NCI-H748 treated with DMSO at 0.1 percent for 48 hours (cell line): ENCODE measurements at places on chromosomes 7 and 10.

DNA sequence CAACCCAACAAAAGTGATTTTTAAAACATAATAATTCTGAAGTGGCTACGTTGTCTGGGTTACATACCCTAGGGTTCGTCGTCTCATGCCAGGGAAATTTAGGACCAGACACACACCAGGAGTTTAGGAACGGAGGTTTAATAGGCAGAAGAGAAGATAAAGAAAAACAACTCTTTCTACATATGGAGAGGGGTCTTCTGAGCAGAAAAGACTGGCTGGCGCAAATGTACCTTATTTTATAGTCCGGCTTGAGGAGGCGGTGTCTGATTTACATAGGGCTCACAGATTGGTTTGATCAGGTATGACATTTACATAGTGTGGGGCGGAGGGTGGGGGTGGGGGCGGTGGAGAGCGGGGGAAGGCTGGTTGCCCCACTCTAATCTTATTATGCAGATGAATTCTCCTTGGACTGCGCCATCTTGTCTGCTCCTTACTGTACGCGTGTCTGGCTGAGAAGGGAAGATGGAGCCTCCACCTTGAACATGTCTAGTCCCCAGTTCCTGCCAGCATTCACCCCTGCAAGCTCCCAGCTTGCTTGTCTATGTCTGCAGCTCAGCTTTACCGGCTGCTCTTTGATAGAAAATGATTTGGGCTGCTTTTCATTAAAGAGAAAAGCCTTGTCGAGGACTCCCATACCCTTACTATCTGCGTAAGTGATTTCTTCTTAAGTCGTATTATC lies 98.7 kb downstream of the RALA start:
- DNase-seq: no peak

- DNase-seq: no peak
Observed at GRCh38 chr7:30796105-30796869, 25.1 kb downstream of the MINDY4 start.

- no peak for DNase-seq
Observed at GRCh38 chr7:125033506-125033905, 103.9 kb upstream of the POT1 start.

- no peak for DNase-seq
Observed at GRCh38 chr10:132184816-132185593, 1.7 kb upstream of the DPYSL4 start.

- no peak for DNase-seq
Observed at GRCh38 chr10:51733057-51733456, 33.7 kb upstream of the CSTF2T start.

- DNase-seq: no peak
Observed at GRCh38 chr10:101176577-101176976, 45.5 kb downstream of the TLX1 start.

GRCh38 chr10:119786117-119786769 lies 60.4 kb downstream of the INPP5F start:
- no peak for DNase-seq

DNA sequence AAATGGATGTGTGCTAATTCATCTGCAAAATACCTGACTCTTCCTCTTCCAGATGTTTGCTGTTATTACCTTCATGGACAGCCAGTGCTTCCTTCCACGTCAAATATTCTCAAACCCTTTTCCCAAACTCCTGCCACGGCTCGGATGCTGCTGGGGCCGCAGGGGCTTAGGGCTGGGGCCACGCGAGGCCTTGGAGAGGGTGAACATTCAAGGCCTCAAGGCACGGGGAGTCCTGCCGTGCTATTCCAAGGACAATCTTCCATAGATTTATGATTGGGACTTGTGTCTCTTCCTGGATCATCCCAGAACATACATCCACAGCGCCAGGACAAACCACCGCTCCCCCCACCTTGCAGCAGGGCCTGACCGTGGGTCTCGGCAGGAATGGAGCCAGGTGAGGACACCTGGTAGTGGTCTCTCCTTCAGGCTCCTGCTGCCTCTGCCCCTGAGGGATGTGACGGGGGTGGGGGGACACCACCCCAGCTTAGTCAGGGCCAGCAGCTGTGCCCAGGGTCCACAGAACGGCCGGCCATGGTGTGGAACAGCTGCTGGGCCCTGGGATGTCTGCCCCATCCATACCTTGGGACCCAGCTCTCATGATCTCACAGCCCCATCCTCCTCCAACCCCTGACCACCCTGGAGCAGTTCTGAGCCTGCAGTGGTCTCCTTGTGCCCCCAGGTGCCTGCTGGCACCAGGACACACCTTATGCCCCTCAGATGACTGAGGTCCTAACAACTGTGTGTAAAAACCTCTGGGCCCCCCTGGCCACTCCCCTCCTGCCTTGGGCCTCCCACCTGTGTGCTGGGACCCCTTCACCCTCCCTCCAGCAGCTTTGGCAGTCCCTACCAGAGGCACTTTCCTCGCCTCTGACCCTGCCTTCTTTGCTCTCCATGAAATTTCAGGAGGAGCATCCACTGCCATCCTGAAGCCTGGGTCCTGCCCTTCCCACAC lies 16.7 kb downstream of the VIPR2 start:
- DNase-seq: no peak

GRCh38 chr7:139629392-139630082 lies 106.1 kb downstream of the CLEC2L start:
- DNase-seq: no peak

GRCh38 chr10:22427890-22428571 lies 82.7 kb downstream of the SPAG6 start:
- DNase-seq: peak; percentile 81

- no peak for DNase-seq
Observed at GRCh38 chr10:33039181-33039580, 81.2 kb upstream of the ITGB1 start.

- no peak for DNase-seq
Observed at GRCh38 chr10:21614000-21614399, 80.0 kb downstream of the MLLT10 start.

GRCh38 chr7:47669901-47670384 lies 88.0 kb upstream of the TNS3 start:
- DNase-seq: no peak

- no peak for DNase-seq
Observed at GRCh38 chr7:136275794-136276193, 298.6 kb upstream of the MTPN start.

- no peak for DNase-seq
Observed at GRCh38 chr7:124192885-124193284, 160.0 kb upstream of the TMEM229A start.

GRCh38 chr10:45202242-45202641 lies 113.2 kb downstream of the OR13A1 start:
- DNase-seq: no peak
